Stimulated activated CD4-positive, alpha-beta T cell treated with anti-CD3 and anti-CD28 coated beads, Interleukin-1b, Interleukin-23, amount 100 ng/mL, for 48 hours (primary cell): ENCODE measurements at places on chromosomes 3 and 15.
A peak's percentile ranks its signal among the peaks of the same experiment; 100 is the strongest.

GRCh38 chr3:140198242-140198641, 263.3 kb downstream of the CLSTN2 start:
- no peak for DNase-seq

GRCh38 chr15:49877873-49878521, 241.0 kb downstream of the ATP8B4 start:
- DNase-seq = no peak

GRCh38 chr15:64837502-64837901, 4.2 kb upstream of the PLEKHO2 start:
- DNase-seq = peak; percentile 26

- DNase-seq = no peak
Measured at GRCh38 chr3:149688122-149688757, 30.4 kb upstream of the WWTR1 start.

- no peak for DNase-seq
Measured at GRCh38 chr3:179276001-179276400, 25.1 kb upstream of the KCNMB3 start.

DNA sequence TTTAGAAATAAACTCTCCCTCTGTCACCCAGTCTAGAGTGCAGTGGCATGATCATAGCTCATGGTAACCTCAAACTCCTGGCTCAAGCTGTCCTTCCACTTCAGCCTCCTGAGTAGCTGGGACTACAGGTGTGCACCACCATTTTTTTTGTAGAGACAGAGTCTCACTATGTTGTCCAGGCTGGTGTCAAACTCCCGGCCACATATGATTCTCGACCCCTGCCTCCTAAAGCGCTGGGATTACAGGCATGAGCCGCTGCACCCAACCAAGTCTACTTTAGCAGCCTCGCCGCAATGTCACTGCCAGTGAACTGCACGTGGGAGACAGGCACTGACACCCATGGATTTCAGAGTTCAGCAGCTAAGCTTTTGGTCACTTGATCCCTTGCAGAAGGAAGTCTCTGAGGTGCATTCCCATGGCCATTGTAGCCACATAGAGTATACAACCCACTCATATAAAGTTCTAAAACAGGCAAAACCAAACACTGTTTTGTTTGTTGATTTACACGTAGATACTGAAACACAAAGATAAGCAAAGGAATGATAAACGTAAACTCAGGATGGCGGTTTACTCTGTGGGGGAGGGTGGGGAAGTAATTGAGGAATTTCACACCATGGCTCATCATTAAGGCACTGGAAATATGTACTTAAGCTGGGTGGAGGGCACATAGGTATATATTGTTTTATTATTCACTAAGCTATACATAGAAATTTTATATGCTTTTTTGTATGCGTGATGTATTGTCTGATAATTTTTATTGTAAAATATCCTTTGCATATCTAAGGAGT, 115.0 kb downstream of the MEX3B start:
- no peak for DNase-seq

GRCh38 chr3:174710612-174711011, 148.5 kb upstream of the NAALADL2 start:
- no peak for DNase-seq

DNA sequence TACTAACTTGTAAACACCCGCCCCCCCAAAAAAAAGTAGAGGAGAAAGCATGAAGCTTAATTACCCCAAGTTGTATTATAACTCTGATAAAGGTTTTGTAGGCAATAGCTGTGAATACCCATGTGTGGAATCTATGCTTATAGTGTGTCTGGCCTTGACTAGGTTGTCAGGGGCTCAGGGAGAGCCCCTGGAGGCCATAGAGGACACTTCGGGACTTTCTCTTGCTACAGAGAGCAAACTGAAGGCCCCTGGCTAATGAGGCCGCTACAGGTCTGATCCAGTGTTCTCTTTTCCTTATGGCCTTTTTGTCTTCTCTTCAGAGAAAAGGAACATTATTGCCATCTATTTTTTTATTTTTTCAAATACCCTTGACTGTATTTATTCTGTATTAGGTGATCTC, 19.1 kb upstream of the SCAANT1 start:
- DNase-seq = no peak

DNA sequence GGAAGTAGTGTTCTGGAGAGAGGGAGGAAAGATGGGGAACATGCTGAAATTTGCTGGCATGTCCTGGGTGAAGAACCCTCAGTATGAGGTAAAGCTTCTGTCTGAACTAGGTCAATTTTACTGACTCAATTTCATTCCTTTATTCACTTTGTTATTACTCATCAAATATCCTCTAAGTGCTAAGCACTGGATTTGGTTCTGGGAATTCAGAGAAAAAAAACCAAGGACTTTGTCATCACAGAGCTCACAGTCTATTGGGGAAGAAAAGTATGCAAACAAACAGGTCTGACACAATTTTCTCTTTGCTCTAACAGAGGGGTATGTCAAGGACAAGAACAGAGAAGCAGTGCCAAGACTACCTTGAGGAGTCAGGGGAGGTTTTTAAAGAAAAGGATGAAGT, 68.0 kb downstream of the TFG start:
- no peak for DNase-seq

GRCh38 chr3:98522544-98523281, at the start of gene CLDND1:
Gene CLDND1 (minus strand): TSS chr3:98522902. CDS start chr3:98521424, 1,478 bp downstream.
- peak; percentile 95 for DNase-seq

DNA sequence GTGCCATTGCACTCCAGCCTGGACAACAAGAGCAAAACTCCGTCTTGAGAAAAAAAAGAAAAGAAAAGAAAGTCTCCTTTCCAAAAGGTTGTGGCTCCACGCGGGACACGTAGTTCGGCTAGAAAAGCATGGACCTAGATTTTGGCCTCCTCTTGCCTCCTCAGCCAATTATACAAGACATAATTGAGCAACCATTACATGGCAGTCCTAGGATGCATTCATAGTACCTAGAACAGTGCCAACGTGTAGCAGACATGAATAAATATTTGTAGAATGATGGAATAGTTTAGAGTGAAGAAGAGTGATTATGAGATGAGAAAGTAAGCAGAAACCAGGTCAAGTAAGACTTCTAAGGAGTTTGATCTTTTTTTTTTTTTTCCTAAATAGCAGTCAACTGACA, 112.5 kb downstream of the ZNF609 start:
- DNase-seq = no peak

GRCh38 chr3:127682561-127682960, 9.8 kb downstream of the ABTB1 start:
- DNase-seq = no peak

- DNase-seq = no peak
Measured at GRCh38 chr15:38895326-38896255, 331.0 kb upstream of the RASGRP1 start.

GRCh38 chr15:96321639-96322535, 8.6 kb upstream of the NR2F2 start:
- DNase-seq = no peak

DNA sequence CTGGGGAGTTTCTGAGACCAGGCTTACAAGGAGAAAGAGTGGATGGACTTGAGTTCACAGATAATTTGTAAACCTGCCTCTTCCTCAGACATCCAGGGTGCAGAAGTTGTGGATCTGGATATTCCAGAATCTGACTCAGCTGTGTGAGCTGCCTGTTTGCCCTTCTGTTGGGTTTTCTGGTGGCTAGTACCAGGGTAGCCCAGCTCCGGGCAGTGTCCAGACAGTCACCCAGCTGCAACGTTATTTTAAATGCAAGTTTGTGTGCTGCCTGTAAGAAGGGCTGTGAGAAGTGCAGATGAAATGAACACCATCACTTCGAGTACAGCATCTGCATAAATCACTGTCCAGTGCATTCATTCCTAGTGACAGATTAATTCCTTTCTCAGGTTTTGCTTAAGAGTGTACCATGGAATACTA, 1053.0 kb downstream of the TUSC7 start:
- no peak for DNase-seq

DNA sequence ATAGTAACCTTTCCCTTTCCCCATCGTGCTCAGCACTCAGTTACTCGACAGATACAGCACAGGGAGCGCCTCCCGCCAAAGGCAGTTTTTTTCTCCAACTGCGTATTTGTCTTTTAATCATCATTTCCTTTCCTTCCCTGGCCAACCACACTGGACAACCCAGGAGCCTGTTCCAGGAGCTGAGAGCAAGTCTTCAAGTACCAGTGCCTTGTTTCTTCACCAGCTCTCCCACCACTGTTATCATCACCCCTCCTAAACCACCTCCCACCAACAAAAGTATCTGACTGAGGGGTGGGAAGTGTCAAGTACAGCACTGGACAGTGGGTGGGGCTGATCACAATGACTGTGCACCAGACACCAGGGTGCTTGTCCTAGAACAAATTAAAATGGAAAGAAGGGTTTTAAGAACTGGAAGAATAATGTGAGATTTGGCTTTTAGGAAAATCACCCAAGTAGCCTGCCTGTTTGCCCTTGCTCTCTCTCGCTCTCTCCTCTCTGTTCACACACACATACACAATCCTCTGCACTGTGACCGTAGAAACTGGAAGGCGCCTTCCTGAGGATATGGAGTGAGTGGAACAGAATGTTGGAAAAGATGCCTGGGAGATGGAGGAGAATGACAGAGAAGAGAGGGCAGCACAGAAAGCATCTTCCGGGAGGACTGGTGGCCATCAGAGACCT, 126.3 kb downstream of the TNIK start:
- no peak for DNase-seq

DNA sequence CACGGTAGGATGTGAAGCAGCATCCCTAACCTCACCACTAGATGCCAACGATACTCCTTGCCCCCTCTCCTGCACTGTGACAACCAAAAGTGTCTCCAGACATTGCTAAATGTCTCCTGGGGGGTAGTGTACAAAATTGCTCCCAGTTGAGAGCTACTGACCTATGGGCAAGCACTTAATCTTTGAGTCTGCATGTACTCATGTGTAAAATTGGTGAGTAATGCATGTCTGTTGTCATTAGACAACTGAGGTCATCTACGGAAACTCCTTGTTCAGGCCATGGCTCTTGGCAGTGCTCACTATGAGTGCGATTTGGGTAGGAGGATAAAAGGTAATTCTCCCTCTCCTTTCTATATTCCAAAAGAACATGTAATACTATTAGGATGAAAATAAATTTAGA, 29.2 kb downstream of the PDHB start:
- no peak for DNase-seq

DNA sequence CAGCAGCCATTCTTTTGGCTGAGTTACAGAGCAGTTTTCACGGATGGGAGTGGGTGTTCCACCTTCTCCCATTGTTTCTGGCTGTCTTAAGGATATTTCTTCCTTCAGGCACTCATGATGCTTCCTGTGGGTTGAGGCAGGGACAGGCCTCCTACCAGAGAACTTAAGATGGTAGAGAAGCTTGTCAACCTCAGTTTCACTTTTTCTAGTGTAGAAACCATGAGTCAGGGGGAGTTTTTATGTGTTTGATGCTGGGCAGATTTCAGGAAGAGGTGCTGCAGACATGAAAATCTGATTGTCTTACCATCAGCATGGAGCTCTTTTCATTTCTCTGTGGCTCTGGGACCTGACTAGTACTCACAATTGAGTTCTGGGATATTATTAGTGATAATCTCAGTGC, 48.7 kb upstream of the VEPH1 start:
- DNase-seq = no peak

GRCh38 chr15:35282965-35283496, 197.9 kb upstream of the NANOGP8 start:
- DNase-seq = no peak
